ENCODE measurements at places on chromosomes 11 and 22.

DNA sequence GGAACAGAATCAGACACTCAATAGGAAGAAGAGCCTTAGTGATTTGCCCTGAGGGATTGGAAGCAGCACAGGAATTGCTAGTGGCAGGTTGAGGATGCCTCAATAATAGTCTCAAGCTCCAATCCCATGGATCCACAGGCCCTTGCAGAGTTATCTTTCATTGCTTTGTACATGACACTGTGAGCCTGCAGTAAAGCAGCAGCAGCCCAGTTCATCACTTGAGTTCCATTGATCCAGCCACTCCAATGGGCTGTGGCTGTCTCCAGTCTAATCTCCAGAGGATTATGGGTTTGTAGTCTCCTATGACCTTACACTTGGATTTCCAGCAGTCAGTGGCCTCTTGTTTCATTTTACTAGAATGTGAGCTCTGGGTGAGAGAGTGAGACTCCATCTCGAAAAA is 45.4 kb downstream of the AAMDC start:
- DNase-seq, result no peak

DNA sequence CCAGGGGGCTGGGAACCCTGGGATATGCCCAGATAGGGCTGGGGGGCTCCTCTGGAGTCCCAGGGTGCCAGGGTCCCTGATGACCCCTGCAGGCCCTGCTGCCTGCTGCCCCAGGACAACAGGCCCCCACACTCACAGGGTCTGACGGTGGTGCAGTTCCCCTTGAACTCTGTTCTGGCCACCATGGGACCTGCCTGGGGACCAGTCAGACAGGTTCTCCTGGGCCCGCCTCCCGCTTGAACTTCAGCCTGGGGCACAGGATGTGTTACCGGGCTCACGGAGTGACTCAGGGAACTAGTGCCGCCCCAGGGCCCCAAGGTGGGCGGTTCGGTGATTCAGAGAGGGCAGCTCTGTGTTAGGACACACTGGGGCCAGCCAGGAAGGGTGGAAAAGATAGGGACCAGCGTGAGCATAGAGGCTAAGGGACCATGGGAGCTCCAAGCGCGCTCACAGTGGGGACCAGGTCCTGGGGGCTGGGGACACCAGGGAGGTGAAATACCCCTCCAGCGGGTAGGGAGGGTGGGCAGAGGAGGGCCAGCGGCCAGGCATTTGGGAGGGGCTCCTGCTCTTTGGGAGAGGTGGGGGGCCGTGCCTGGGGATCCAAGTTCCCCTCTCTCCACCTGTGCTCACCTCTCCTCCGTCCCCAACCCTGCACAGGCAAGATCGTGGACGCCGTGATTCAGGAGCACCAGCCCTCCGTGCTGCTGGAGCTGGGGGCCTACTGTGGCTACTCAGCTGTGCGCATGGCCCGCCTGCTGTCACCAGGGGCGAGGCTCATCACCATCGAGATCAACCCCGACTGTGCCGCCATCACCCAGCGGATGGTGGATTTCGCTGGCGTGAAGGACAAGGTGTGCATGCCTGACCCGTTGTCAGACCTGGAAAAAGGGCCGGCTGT is 21.5 kb upstream of the TXNRD2 start:
- DNase-seq, result no peak

DNA sequence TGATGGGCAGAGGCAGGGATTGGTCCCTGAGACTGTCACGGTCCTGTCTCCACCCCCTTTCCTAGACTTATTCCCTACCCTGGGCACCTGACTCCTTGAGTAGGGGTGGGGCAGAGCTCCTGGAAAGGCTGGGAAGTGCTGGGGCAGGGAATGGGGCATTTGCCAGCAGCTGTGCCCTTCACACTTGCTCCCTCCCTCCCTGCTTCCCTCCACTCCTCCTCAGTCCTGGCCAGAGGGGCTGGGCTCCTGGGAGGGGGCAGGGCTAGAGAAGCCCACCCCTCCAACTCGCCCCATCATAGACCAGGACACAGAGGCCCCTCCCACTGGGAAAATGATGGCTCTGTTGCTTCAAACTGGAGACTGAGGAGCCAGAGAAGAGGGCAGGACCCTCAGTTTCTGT is 11.6 kb downstream of the SCN2B start:
- no peak for DNase-seq

GRCh38 chr11:79699246-79699645 is 258.4 kb upstream of the TENM4 start:
- DNase-seq, result no peak

DNA sequence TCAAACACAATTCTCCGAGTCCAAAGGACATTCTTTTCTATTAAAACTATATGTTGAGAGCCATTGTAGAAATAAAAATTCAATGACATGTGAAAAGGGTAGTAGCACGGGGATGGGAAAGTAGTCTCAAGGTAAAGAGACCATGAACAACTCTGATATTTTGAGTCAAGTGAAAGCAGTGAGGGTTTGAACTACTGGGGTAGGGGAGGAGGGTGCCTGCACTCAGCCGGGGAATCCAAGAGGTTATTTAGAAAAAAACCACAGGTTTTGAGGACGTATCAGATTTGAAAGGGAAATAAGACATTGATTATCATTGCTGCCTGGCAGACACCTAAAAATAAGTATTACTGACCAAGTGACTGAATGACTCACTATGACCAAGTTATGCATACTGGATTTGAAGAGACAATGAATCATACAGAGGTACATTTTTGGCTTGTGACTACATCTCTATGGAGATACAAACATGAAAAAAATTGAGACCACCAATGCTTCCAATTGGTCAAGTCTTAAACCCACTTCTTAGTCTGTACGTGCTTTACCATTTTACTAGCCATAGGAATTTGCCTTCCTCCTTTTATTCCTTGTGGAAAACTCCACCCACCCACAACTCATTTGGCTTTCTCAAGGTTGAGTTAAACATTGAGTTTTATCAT is 2.2 kb upstream of the OR52H1 start:
- no peak for DNase-seq

DNA sequence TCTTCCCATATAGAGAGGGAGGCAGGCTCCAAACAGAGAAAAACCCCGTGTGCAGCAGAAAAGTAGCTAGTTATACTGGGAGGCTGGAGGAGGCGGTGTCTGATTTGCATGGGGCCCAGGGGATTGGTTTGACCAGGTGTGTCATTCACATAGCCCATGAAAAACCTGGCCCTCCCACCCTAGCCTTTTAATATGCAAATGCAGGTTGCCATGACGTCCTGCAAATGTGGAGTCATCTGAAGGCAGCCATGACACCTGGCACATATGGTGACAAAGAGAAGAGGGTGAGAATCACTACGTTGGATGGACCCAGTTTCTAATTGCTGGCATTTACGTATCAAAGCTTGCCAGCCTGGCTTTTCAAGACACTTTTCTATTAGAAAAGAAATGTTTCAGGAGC is 57.8 kb downstream of the FAM181B start:
- DNase-seq, result no peak

- no peak for DNase-seq
Observed at GRCh38 chr22:28244757-28245156, 325.7 kb upstream of the PITPNB start.

GRCh38 chr11:114265122-114265878 is 30.9 kb upstream of the NNMT start:
- DNase-seq, result no peak

- no peak for DNase-seq
Observed at GRCh38 chr22:44575381-44576268, 77.6 kb upstream of the RTL6 start.

DNA sequence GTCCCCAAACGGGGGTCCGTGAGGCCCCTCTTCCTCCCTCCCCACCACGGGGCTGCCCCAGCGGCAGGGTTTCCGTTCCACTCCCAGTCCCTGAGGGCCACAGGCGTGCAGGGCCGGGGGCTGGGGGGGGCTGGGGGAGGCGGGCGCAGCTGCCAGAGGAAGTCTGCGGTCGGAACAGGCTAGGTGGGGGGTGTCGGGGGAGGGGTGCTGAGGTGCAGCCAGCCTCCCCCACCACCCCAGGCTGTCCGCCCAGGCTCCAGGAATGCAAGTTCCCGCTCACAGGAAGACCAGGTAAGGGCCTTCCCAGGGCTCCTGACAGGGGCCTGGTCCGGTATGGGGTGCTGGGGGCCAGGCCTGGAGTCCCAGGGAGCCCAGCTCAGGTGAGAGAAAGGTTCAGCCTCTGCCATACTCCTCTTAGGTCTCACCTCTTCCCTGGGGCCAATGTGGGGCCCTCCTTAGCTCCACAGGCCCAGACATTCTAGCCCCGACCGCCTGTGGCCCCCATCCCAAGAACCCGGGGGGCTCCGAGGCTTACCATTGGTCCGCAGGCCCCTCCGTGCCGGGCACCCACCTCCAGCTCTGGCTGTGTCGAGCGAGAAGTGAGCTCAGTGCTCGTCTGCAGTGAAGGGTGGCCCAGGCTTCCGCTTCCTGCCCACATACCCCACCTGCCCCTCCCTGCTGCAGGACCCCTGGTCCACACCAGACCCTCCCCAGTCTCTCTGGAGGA is at the start of gene PTPRCAP:
Gene PTPRCAP (minus strand): TSS at position 601 of the 727 bp plus-strand sequence. CDS start 63 bp downstream, at position 538.
- peak; percentile 84 for DNase-seq

DNA sequence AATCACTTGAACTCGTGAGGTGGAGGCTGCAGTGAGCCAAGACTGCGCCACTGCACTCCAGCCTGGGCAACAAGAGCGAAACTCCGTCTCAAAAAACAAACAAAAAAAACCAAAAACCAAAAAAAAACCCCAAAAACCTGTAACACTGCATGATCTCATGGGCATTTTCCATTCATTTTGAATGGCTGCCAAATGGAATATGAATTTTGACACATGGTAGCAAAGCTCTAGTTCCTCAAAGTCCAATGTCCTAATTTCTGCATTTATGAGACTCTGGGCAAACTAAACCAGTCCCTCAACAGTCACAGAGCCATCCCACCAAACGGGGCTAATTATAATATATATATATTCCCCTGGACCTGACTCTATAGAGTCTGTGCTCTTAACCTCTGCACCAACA is 61.8 kb downstream of the SGSM3 start:
- DNase-seq, result no peak

GRCh38 chr11:72836111-72836510 is 21.9 kb downstream of the ATG16L2 start:
- DNase-seq, result no peak

- no peak for DNase-seq
Observed at GRCh38 chr11:57527056-57527631, 3.4 kb downstream of the TIMM10 start.

DNA sequence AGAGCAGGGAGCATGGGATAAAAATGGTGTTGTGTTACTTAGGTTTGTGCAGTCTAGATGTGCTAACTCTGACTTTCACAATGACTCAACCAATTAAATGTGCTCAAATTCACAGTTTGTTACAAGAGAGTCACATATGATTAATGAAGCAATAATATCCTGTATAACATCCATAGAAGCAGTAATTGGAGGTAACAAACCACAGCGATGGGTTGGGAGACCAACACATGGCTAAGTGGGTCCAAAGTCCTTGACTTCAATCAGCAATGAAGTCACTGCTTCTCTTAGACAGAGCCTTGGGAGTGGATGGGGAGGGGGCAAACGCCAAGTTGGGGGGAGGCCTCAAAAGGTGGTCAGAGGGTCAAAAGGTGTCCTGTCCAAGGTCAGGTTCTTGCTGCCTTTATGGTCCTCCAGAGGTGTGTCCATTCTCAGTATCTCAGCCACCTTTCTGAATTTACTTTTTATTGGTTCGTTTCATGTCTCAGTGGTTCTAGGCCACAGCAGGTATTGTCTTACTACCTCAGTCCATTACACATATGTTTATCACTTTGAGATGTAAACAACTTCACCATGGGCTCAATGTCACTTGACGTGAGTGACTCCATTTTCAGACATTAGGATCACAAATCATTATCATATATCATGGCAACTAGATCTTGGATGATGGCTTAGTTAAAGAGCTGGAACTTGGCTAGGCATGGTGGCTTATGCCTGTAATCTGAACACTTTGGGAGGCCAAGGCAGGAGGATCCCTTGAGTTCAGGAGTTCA is 32.4 kb downstream of the SLN start:
- no peak for DNase-seq

DNA sequence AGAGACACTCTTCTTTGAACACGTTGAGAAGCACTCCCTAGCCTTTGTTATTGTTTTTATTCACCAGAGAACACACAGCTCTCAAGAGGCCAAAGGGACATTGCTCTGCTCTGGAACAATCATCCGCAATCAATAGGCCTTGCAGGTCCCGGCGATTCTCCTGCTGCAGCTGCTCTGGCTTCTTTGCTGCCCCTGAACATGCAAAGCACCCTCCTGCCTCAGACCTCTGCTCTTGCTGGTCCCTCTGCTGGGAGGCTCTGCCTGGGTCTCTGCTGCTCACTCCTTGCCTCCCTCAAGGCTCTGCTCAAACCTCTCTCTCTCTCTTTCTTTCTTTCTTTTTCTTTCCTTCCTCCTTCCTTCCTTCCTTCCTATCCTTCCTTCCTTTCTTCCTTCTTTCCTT is 232.7 kb downstream of the DSCAML1 start:
- DNase-seq, result no peak

- DNase-seq, result peak; percentile 70
Observed at GRCh38 chr22:39528681-39529486, 3.7 kb downstream of the RPS19BP1 start.

DNA sequence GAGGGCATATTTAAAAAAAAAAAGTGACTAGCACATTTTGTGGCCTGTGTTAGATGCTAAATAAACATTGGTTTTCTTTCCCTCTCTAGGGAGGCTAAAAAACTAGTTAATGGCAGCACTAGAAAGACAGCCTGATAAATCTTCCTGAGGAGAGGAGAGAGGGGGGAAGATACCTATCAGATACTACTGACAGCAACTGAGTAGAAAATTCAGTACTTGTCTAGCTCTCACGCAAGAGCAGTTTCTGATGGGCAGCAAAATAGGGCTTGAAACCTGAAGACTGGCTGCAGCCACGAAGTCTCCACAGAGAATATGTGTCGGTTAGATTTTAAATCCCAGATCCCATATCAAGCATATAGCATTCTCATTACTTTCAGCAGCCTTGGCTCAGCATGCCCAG is 388.2 kb downstream of the KCNA4 start:
- no peak for DNase-seq

DNA sequence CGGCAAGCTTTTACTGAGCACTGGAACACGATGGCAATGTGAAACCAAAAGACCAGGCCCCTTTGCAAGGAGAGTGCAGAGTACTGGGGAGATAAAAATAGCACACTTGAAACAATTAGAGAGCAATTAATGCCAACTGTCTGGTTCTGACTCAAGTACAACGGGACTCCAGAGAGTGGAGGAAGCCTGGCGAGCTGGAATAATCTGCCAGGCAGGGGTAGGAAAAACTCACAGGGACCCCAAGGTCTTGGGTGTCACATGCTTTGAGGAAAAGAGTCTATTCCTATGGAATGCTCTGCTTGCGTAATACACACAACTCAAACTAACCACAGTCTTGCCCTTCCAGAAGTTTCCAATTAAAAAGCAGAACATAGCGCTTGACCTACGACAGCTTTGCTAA is 113.0 kb upstream of the CLMP start:
- DNase-seq, result no peak

All from GM12892 (cell line).